ENCODE measurements at places on chromosomes 4 and X.

- no peak for DNase-seq
Observed at GRCh38 chrX:110304884-110305283, 13.0 kb downstream of the AMMECR1 start.

DNA sequence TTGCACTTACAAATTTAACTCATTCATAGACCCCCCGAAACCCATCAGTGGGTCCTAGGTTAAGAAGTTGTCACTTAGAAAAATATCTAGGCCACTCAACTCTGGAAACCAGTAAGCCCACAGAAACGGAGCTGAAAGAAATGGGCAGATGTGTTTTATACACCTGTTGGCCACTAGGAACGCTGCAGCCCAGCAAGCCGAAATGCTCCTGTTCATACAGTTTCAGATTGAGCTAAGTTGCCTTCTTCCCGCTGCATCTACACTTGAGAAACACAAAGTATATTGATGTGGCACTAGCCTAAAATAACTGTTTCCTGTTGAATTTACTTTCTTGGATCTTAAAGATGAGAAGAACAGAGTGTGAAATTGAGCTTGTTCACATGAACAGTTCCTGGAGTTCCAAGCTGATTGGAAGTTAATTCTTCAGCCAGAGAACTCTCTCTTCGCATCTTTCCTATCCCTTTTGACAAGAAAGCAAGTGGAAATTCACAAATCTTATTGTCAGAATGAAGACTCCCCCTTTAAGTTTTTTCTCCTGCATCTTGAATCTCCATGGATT is 174.1 kb downstream of the RBMX2 start:
- DNase-seq, result peak; percentile 9

DNA sequence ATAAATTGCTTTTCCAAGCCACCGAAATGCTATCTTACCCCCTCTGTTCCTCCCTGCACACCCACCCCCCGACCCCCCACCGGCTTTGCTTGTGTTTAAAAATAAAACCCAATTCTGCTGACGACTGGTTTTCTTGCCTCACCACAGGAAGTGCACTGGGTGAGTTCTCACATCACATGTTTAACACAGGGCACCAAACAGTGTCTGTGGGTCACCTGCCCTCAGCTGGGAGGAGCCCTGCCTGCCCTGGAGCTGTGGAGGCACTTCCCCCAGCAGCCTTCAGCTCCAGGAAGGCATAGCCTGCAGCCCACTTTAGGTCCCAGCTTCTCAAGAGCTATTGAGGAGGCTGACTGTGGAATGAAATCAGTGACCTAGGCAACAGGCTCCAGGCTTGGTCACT is 8.8 kb downstream of the TMEM255A start:
- DNase-seq, result no peak

DNA sequence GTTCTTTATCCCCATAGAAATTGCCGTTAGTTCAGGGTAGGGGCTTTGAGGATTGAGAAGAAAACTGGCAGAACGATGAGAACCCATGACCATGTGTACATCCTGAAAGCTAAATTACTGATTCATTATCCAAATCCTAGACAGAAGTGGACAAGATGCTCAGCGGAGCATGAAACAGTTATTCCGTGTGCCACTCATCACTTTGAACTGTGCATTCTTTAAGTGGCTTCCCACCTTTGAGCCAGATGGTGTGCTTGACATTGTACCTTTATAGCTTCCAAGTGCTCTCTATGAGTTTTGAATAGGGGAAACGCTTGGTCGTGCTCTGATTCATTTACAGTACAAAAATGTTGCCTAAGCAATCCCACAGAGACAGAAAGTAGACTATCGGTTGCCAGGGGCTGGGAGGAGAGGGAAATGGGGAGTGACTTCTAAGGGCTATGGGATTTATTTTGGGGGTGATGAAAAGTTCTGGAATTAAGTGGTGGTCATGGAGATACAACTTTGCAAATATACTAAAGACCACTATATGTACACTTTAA is 100.0 kb downstream of the DOCK11 start:
- no peak for DNase-seq

GRCh38 chr4:68905939-68906779 is 45.4 kb downstream of the UGT2A3 start:
- no peak for DNase-seq

- DNase-seq, result no peak
Observed at GRCh38 chr4:59729321-59729720, 1470.8 kb upstream of the ADGRL3 start.

DNA sequence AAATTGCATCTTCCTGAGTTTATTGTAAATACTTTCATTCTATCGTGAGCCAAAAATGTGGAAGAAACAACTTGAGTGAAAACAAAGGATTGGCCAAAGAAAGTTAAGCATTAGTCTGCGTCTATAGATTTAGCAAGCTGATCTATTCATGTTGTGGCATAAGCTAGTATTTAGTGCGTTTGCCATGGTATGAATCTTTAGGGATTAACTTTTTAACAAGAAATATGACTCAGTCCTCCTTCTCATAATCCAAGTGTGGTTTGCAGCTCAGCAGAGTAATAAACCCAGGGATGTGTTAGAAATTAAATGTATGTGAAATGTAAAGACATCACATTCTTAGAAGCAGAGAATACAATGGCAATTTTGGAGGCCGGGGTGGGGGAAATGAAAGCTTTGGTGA is 1110.9 kb downstream of the NLGN4X start:
- no peak for DNase-seq

- no peak for DNase-seq
Observed at GRCh38 chrX:128728943-128729342, 676.7 kb upstream of the ACTRT1 start.

- no peak for DNase-seq
Observed at GRCh38 chr4:141140391-141141200, 7.3 kb upstream of the RNF150 start.

DNA sequence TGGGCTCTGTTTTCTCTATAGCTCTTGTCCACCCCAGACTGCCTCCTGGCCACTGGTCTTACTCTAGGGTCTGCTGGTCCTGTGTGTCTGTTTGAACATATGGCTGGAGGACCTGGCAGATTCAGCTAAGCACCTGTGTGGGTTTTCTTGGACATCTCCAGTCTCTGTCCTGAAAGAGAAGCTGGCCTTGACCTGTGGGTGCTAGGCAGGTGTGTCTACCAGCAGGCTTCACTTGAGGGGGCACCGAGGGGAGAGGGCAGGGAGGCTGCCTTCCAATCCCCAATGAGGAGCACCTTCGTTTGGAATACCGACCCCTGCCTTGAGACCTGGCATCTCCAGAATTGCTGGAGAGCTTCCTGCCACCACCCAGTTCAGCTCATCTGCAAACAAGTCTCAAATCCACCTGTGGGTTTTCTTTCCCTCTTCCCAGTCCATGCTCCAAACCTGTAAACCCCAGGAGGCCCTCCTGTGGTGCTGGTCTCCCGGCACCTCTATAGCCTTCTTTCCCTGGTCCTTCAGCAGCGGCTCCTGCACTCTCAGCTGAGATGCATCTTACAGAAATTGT is 45.2 kb downstream of the HTRA3 start:
- no peak for DNase-seq

GRCh38 chr4:152348670-152349069 is 187.2 kb downstream of the FBXW7 start:
- no peak for DNase-seq

GRCh38 chr4:792626-793092 is 33.3 kb downstream of the CPLX1 start:
- DNase-seq, result no peak

DNA sequence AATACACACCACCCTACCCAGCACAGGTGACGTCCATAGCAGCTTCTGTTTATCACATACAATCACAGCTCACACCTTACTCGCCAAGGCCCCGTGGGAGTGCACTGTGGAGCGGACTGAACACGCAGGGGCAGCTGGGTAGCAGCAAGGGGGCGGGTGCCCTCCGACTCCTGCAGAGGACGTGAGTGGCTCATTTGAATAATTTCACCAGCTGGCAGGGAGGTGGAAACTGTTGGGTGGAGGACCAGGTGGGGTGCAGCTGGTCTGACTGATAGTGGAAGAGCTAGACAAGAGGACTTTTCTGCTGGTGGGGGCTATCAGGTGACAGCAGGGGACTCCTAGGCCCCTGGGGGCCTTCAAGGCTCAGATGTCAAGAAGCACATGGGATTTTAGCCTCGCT is 16.3 kb downstream of the MAN2B2 start:
- no peak for DNase-seq

- no peak for DNase-seq
Observed at GRCh38 chr4:160423879-160424451, 1321.1 kb downstream of the RAPGEF2 start.

- no peak for DNase-seq
Observed at GRCh38 chr4:169017971-169018370, 7.9 kb upstream of the CBR4 start.

- DNase-seq, result no peak
Observed at GRCh38 chr4:101348367-101348827, 1.1 kb upstream of the PPP3CA start.

DNA sequence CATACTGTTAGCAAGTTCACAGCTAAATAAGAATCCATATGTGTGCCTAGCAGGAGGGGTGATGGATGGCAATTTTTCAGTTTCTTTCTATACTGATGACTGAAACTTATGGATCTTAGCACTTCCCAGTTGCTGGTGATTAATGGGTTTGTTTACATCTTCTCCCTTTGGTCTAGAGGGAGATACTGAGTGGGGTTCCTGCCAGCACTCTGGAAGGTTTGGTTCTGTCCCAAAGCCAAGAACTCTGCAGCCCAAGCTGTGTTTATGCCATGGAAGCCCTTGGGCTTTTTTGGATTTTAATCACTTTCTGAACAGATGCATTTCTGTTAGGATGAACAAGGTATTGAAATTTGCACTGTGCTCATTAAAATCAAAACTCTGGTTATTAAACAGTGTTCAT is 43.5 kb downstream of the DDIT4L start:
- no peak for DNase-seq

GRCh38 chr4:182019148-182019652 is 224.0 kb upstream of the TENM3 start:
- DNase-seq, result no peak

GRCh38 chr4:2995546-2996265 is 32.3 kb downstream of the GRK4 start:
- DNase-seq, result no peak

- no peak for DNase-seq
Observed at GRCh38 chr4:74055096-74055495, 16.6 kb upstream of the CXCL3 start.

- no peak for DNase-seq
Observed at GRCh38 chrX:154441984-154442707, 1.8 kb upstream of the FAM50A start.

GRCh38 chrX:101397779-101398178 is 7.0 kb downstream of the RPL36A start:
- DNase-seq, result no peak

GRCh38 chr4:73690051-73690738 is 50.2 kb upstream of the CXCL8 start:
- DNase-seq, result no peak

- DNase-seq, result no peak
Observed at GRCh38 chr4:53012738-53013137, 150.6 kb downstream of the RASL11B start.

- no peak for DNase-seq
Observed at GRCh38 chr4:30208731-30209435, 511.3 kb upstream of the PCDH7 start.

DNA sequence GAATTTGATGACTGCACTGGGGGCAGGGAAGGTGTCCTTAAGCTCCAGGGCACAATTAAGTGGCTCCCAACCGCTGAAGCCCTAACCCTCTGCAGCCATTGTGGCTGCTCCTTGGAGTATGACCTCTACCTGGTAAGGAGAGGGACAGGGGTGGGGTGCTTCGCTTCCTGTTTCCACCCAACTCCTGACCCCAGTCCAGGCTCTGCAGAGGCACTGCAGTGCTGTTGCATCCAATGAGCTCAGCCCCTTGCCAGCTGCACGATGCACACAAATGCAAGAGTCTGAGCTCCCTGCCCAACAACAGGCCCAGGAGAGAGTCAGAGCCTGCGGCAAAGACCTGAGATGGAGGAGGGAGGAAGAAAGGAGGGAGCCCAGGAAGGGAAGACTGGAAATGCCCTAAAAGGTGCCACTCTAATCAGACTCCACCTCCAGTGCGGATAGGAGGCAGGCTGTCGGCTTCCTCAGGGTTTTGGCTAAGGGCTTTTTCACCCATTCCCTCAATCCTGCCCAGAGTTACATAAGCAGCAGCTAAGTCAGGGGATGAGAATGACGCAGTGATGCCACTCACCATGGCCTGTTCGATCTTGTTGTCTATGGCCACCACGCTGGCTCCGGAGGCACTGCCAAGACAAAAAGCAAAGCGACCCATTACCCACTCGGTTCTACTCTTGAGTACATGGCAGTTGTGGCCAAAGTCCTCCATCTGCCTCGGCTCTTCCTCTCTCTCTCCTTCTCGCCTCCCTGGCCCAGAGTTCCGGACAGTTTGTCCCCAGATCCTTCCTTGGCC is 60.1 kb downstream of the TSC22D3 start:
- DNase-seq, result no peak

DNA sequence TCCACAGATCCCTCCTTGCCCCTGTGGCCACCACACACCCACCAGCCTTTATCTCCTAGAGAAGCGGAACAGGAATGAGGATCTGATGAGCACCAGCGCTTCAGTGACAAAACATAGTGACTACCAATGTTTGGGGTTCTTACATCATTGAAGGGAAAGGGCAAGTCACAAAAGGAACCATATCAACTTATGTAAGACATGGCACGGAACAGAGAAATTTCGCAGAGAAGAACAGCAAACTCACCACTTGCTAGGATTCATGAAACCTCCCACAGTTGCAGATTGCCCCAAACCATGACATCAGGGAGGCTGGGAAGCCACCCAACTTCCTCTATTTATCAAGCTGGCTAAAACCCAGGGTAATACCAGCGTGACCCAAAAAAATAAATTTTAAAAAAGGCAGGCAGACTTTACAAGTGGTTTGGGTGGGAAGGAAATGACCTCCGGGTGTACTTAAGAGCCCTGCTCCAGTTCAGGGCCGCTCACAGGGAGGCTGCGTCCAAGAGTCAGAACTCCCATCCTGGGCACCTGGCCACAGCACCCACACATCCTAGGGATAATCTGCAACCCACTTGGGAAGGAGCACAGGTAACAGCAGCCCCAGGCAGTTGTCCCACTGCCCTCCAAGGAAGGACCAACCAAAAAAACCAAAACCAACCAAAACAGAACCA is 36.0 kb downstream of the ADGRG2 start:
- no peak for DNase-seq

DNA sequence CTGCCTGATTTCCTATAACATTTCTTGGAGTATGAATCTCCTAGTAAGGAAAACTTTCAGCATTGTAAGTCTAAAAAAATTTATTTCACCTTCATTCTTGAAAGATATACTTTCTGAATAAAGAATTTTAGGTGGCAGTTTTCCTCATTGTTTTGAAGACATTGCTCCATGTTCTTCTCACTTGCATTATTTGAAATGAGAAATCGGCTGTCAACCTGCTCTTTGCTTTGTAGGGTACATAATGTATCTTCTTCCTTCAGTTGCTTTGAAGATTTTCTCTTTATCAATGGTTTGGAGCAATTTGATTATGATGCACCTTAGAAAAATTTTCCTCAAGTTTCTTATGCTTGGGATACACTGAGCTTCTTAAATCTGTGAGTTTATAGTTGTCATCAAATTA is 120.3 kb downstream of the EVC2 start:
- no peak for DNase-seq

Measured in H54 (cell line).